CD4-positive, alpha-beta T cell treated with Interleukin-21 for 1 hour (primary cell): ENCODE measurements at places on chromosomes 4 and X.

GRCh38 chr4:73419106-73420038, 15.3 kb downstream of the ALB start:
- DNase-seq, result no peak

DNA sequence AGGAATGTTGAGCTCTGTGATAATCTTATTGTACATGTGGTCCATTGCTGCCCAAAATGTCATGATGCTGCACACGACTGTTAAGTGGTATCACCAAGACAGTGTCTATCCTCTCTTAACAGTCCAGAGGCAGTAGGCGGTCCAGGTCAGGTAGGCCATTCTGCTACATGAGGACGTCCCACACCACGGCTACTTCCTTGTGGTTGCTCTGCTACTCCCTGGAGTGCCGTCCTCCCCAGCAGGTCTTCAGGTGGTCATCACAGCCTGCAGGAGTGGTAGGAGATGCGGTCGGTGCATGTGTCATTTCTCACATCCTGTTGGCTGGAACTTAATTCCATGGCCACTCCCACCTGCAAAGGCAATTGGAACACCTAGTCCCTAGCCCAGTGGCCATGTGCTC, 11.5 kb upstream of the STK32B start:
- DNase-seq, result no peak

GRCh38 chr4:42412251-42412650, 15.0 kb downstream of the SHISA3 start:
- no peak for DNase-seq

- no peak for DNase-seq
These were observed 164.2 kb upstream of the SLIT2 start for GRCh38 chr4:20087522-20087911.

- peak; percentile 10 for DNase-seq
These were observed 35.9 kb upstream of the CXCL8 start for GRCh38 chr4:73704314-73705055.

DNA sequence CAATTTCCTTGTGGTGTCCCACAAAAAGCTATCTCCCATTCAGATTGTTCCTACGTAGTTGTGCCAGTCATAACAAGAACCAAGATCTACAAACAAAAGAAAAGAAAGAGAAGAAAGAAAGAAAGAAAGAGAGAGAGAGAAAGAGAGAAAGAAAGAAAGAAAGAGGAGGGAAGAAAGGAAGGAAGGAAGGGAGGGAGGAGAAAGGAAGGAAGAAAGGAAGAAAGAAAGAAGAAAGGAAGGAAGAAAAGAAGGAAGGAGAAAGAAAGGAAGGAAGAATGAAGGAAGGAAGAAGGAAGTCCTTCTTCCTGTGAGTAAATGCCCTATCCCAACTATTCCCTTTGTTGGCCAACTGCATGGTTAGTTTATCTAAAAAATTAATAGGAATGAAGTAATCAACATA, 366.0 kb downstream of the DHRSX start:
- DNase-seq, result no peak

DNA sequence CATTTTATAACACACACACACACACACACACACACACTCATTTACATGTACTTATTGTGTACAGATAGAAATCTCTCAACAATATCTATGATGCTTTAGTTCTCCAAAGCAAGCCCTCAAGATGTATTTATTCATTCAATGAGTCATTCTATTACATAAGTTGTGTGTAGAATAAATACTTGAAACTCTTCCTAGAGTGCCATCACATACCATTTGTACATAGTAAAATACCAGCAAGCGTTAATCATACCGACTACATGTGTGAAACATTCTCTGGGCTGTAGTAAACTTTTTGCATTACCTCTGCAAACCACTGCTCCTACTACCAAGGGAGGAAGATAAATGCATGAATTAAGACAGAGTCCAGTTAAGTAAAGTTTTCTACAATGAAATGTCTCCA, 70.9 kb downstream of the EPHA5 start:
- DNase-seq, result no peak

DNA sequence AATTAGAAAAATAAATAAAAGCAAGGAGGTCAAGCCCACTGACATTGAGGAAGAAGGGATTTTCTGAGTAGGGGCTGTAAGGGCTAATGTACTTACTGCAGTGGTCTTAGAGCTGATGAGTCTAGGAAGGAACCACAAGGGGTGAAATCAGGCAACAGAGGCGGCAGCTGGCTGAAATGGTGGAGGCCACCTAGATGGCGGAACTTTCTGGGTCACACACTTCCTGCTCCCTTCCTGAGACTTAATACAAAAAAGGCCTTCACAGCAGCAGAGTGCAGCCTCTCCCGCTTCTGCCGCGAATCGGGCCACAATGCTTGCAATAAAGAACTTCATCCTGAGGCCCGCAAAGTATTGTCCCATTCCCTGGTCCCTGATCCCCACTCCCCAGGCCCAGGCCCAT, 15.4 kb downstream of the SNX12 start:
- DNase-seq, result no peak

- no peak for DNase-seq
These were observed 183.0 kb downstream of the LDB2 start for GRCh38 chr4:16715482-16715881.

- no peak for DNase-seq
These were observed 104.4 kb upstream of the ARHGAP24 start for GRCh38 chr4:85370400-85371032.
